ENCODE measurements at places on chromosomes 4 and X. TPM values are rescaled to one million over a fixed set of nuclear protein-coding genes. Genes with fewer than 3 reads are reported as not detected.

EMCN gene
- total RNA-seq: not detected

FAM9C gene
- total RNA-seq: not detected

- no peak for DNase-seq
Measured at GRCh38 chrX:733961-734360, 103.4 kb downstream of the SHOX start.

DNA sequence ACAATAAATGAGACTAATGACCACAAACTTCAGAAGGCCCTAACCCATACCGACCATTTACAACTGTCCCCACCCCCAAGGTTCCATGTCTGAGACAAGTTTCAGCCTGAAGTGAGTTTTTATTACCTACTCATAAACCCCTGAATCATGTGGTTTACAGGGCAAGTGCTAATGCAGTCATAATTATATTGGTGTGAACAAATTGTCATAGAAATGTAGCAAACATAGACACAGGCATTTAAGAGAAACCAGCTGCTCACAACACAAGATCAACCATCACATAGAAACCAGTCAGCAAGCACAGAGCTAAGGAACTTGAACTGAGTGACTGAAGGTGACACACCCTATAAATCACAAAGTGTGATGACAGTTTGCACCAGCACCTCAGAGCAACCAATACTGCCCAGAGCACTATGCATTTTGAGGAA lies 173.8 kb upstream of the MID1 start:
- no peak for DNase-seq

Data from A172 (cell line).